HT-29 (cell line): ENCODE measurements at places on chromosomes 5 and 9. TPM values are rescaled to one million over a fixed set of nuclear protein-coding genes. Genes with fewer than 3 reads are reported as not detected.

DNA sequence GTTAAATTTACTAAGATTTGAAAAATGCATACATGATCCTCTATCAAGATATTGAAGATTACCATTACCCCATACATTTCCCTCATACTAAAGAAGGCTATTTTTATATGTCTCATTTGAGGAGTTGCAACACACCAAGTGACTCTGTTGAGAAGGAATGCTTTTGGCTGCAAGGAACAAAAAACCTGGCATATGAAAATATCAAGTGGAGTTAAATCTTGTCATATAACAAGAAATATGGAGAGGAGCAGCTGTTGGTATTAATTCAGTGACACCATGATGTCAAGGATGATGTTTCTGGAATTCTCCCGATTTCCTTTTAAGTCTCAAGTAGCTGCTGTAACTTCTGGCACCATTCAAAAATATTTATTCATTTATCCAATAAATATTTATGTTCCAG is 193.8 kb downstream of the CSNK1G3 start:
- DNase-seq, result no peak

DNA sequence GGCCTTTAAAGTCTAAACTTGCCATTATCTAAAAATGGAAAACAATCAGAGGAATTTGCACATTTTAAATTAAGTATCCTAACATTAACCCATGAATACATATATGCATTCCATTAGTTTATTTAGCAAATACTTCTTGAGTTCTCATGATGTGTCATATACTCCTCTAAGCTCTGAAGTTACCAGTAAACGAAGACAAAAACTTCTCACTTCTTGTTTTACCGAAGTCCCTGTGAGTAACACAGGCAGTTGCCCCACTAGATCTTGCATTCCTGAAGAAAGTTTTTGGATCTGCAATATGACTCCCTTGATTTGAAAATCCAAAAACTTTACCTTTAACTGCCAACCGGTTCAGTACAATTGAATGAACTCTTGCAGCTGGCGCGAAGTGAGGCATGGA is 439.0 kb upstream of the MPDZ start:
- no peak for DNase-seq

The SLC25A48 gene
- not detected in 2 replicates for total RNA-seq

The BAAT gene
- total RNA-seq, result 0.28 and 0.57 TPM in 2 replicates

The ZNF454 gene
- total RNA-seq, result not detected in 2 replicates

GRCh38 chr5:126864042-126864688 is 87.2 kb downstream of the LMNB1 start:
- no peak for DNase-seq

The NMUR2 gene
- 20.6 and 26.2 TPM in 2 replicates for total RNA-seq

DNA sequence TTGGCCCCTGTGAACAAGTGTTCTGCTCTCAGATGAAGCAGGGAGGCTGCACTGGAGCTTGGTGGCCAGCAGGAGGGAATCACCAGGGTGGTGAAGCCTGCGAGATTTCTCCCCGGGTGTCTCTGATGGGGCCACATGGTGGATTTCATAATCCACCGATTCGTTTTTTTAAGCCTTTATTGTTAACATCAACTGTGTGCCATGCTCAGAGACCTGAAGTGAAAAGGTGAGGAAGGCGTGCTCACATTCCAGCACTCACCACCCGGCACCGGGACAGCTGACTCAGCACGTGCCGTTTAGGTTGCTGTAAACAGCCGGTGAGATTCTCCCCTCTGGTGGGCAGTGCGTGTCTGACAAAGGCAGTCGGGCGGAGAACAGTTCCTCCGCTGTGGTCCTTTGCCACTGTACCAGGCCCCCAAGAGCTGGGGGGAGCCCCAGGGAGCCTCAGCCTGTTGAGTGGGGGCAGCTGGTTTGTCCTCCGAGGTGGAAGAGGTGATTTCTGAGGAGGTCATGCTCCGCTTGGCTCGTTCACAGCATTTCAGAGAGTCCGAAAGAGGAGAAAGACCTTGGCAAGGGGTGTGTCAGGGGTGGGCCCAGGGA is 12.7 kb upstream of the AHRR start:
- peak; percentile 36 for DNase-seq

The SLC6A3 gene
- not detected in 2 replicates for total RNA-seq

GRCh38 chr5:115469904-115470516 is 74.6 kb downstream of the FEM1C start:
- no peak for DNase-seq
